ENCODE measurements at places on chromosomes 1 and 21. TPM values are rescaled to one million over a fixed set of nuclear protein-coding genes. Genes with fewer than 3 reads are reported as not detected.

DNA sequence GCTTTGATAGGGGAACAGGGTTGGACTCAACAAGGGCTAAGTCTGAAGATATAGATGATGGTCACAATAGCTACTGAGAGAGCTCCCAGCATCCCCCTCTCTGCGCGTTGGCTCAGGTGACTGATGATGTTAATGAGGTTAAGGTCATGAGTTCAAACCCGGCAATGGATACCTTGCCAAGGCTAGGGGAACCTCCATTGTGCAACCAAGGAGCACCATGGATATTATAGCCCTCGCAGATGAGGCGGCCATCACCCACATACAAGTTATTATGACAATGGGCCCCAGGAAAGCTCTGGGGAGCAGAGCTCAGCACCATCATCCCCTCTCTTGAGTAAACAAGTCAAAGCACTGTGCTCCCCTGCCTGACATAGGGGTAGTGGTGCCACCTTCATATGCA is 8.2 kb downstream of the KCNA2 start:
- no peak for DNase-seq

VWA5B1 gene
- total RNA-seq: under 0.01 TPM

DNA sequence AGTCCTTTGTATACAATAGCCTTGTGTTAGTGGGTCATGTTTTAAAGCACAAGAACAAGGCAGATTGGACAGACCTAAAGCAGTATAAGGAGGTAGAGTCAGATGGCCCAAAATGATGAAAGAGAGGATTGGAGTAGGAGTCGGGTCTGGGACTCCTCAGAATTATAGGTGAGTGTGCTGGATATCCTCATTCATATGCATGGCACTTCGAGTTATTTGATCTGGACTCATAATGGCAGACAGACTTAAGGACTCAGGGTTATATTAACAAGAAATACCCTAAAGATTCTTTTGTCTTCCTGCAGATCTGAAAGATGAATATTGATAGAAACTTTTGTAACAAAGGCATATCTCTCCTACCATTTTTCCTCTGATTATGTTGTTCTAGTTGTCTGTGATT is 92.7 kb downstream of the GABPA start:
- DNase-seq: no peak

GRCh38 chr1:10663678-10664035 is 132.8 kb downstream of the CASZ1 start:
- DNase-seq: peak; percentile 82

HMCN1 gene
- total RNA-seq: 1.6 TPM

DNA sequence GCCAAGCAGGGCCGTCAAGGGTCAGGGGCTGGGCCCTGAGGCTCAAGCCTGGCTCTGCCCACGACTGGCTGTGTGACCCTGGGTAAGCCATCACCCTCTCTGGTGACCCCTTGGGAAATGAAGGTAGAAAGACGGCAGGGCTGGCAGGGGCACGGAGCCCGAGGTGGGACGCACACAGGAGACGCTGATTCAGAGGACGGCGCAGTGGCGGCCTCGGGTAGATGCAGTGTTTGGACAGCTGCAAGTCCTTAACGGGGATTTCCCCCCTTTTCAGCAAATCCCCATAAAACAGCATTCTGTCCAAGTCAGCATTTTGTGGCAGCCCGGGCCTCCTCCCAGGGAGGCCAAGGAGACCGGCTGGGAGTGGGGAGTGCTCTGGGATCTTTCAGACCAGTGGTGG is 16.7 kb downstream of the COL8A2 start:
- DNase-seq: no peak

- DNase-seq: no peak
Observed at GRCh38 chr21:33203371-33203724, 26.4 kb upstream of the IFNAR2 start.

DNA sequence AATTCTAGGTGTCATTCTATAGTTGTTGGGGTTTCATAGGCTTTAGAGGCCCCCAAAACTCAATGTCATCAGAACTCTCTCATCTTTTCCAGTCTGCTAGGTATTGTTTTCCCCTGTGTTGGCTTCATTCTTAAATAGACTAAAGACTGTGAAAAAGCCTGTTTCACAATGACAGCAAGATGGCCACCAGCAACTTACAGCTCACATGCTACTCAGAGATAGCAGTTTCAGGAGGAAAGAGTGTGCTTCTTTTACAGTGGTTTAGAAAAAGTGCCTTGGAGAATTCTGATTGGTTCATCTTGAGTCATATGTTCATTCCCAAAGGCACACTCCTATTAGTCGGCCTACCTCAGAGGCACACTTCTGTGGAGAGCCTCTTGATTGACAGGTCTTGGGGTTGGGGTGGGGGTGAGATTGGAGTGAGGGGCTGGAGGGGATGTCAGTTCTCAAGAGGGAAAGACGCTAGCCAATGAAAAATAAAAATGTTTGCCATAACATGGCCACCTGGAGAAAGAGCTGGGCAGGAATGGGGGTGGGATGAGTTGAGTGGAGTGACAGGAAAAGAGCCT is 8.5 kb downstream of the IL23R start:
- no peak for DNase-seq

DNA sequence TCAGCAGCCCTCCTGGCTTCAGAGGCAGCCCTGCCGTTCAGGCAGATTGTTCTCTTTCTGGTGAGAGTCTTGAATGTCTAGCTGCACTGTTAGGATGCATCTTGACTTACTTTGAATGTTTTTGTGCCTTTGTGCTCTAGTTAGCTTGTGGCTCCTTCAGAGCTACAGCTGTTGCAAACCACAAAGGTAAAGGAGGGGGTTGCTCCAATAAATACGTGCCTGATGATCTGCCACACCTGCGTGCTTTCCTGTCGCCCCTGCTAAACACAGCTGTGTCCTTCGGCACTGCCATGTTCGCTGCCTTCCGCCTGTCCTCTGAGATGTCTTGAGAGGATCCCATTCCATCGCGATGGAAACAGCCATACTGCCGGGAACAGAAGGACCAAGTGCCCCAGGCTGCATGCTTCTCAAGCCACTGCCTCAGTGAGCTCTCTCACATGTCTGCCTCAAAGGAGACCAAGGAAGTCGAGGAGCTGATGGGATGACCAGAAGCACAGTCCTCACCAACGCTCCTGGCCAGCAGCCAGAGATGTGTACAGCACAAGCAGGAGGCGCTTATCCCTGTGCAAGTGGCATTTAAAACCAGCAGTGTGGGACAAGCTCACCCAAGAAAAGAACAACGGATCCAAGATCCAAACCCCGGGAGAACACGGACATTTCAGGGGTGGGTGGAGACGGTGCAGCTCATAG is 12.0 kb upstream of the SMIM12 start:
- no peak for DNase-seq

SLFNL1 gene
- 0.82 TPM for total RNA-seq

GRCh38 chr1:210332719-210333398 is 4.2 kb downstream of the HHAT start:
- no peak for DNase-seq

RBM11 gene
- 10.2 TPM for total RNA-seq

CRYAA gene
- not detected for total RNA-seq

GRCh38 chr21:33987461-33987860 is 71.9 kb upstream of the ATP5PO start:
- DNase-seq: no peak

DNA sequence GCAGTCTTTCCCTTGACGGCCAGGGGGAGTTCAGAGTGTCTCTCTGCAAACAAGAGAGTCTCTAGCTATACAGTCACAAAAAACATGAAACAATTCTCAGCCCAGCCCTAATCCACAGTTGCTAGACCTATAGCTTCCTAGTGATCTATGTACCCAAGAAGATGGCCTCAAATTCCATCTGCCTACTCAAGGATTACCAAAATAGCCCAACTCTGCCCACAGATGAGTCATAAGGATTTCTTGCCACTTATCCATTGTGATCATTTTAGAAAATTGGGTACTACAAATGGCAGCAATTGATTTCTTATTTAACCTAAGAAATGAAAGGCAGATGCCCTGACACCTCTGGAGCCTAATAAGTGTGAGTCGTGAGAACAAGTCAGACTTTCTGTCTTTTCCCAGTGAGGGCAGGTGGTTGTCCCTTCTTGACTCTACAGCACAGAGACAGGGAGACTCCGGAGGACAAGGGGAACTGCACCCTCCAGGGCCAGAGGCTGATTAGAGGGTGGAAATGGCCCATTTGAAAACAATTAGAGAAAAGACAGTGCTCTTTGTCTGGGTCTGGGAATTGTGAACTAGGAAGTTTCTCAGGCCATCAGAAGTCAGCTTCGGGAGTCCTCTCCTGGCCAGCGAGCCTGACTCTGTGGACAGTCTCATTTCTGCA is 65.4 kb downstream of the ABCA4 start:
- DNase-seq: no peak

- no peak for DNase-seq
Observed at GRCh38 chr1:82181846-82182245, 381.1 kb downstream of the ADGRL2 start.
